Gastroesophageal sphincter (tissue), 4 donors: ENCODE measurements at places on chromosomes 5 and 9. TPM values are rescaled to one million over a fixed set of nuclear protein-coding genes. Genes with fewer than 3 reads are reported as not detected.
A peak's percentile ranks its signal among the peaks of the same experiment; 100 is the strongest.

DNA sequence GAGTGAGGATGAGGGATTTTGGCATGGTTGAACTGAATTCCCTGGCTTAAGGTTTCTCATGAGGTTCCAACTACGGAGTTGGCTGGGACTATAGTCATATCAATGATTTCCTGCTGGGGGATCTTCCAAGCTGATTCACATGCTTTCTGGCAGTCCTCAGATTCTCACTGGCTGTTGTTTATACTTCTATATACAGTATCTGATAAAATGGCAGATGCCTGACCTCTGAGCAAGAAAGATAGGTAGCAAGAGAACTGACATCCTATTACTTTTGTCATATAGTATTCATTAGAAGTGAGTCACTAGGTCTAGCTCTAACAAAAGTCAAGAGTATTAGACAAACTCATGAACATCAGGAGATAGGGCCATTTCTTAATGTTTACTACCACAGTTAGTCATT is 440.9 kb upstream of the EDIL3 start:
- no peak for ATAC-seq

DNA sequence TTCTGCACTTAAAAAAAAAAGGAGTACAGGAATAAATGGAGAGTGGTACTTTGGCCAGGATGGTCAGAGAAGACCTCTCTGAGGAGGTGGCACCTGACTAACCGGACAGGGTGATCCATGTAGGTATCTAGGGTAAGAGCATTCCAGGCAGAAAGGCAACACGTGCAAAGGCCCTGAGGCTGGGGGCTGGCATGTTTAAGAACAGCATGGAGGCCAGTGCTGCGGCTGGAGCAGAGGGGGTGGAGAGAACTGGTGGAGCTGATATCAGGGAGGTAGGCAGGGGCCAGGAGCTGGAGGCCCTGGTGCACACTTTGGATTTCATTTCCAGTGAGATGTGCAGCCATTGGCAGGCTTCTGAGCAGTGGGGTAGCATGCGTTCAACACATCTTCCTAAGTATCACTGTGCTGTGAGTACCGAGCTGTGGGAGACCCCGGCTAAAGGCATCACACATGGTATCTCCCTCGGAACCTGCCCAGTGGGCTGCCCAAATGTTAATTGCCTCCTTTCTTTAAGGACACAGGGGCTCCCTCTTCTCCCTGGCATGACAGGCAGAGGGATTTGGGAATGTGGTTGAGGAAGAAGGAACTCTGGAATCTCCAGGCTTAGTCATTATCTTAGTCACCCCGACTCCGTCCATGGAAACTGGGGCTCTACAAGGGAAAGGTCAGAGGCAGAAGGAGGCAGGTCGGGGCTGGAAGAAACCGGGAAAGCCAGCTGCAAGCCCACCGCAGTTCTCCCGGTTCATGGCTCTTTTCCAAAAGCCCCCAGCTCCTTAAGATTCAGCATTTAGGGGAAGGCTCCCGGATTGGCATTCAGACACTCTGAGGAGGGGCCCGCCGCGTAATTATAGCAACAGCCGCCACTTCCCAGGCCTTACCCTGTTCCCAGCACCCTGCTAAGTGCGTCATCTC is 18.6 kb downstream of the SLC6A7 start:
- peak; percentile 32 for ATAC-seq

GRCh38 chr9:131043087-131043486 is 34.1 kb downstream of the LAMC3 start:
- no peak for ATAC-seq

DNA sequence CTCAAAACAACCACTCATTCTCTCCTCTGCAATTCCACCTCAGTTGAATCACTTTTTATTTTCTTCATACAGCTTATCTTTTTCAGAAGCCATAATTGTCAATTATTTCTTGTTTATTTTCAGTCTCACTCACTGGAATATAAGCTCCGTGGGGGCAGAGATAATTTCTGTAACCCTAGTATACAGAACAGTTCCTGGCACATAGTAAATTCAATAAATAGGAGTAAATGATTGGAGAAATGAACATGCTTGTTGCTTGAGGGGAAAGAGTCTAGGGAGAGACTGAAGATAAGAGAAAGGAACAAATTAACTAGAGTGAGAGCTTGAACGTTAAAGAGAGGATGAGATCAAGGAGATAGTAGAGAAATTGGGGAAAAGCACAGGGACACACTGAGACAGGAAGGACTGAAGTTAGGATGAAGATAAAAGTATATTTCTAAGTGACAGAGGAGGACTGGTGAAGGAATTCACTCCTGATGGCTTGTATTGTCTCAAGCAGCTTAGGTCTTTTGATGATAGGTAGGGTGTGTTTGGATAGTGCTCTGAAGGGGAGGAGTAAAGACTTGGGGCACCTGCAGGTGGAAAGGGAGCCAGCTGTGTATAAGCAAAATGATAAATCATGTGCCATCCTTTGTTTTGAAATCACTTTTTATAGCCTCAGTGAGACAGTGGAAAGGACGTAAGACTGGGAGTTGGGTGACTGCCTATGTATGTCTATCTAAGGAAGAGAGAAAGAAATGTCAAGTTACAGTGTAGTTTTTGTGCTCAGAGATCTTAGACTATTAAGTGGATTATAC is 2.2 kb downstream of the NAA35 start:
- ATAC-seq, result no peak

Gene FCN2
- total RNA-seq, result not detected

DNA sequence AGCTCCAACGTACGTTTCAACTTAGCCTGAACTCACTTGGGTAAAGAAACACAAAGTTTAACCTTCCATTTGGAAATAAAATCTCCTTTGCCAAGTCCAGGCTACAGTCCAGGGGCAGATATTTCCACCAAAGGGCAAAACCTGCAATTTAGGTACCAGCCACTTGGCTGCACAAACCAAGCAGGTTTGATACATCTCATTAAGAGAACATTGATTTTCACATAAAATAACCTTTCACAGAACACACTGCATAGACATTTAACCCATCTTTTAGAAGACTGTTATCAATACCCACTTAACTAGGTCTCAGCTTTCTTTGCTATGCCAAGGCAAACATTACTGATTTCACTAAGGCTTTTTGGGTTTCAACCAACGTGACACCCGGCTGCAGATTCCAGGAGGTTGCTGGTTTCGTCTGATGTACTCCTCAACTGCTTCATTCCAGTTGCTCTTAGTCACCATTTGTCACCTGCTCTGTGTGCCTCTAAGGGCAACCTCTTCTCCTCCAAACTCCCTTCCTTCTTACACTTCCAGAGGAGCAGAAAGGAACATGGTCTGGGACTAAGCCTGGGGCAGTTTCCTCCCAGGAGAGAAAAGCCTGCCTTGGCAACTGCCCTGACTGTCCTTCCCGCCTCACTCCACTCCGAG is 67.1 kb downstream of the EPB41L4B start:
- peak; percentile 23 for ATAC-seq

Gene DEPDC1B
- not detected for total RNA-seq

- no peak for ATAC-seq
Observed at GRCh38 chr5:134649163-134649835, 714 bp downstream of the SEC24A start.

GRCh38 chr5:31479706-31480105 is 52.2 kb downstream of the DROSHA start:
- no peak for ATAC-seq

GRCh38 chr5:82307451-82307850 is 29.3 kb upstream of the RPS23 start:
- ATAC-seq, result peak; percentile 34

Gene PAM
- 247 TPM for total RNA-seq

Gene C9
- total RNA-seq, result not detected

DNA sequence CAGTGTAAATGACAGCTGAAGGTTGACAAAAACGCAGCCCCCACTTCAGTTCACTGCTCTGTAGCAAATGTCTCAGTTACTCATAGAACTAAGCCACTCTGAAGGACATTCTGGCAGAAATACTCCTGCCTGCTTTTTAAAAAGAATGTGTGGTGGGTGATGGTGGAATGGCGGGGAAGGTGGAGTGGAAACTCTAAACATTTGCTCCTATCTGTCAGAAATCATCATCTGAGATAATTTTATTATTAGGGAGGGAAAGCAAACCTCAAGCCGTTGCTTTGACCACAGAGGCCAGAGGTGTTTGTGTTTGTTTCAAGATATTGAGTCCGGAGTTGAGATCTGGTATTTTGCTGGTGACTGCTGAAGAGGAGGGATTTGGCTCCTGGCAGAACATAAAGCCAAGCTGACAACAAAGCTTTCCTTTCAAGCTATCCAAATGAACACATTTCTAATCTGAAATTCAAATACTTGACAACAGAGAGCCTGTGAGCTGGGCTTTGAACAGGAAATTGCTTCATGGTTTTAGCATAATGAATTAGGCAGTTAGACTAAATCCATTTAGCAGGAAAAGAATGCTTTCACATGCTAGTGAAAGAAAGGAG is 362.7 kb downstream of the CSNK1G3 start:
- no peak for ATAC-seq

DNA sequence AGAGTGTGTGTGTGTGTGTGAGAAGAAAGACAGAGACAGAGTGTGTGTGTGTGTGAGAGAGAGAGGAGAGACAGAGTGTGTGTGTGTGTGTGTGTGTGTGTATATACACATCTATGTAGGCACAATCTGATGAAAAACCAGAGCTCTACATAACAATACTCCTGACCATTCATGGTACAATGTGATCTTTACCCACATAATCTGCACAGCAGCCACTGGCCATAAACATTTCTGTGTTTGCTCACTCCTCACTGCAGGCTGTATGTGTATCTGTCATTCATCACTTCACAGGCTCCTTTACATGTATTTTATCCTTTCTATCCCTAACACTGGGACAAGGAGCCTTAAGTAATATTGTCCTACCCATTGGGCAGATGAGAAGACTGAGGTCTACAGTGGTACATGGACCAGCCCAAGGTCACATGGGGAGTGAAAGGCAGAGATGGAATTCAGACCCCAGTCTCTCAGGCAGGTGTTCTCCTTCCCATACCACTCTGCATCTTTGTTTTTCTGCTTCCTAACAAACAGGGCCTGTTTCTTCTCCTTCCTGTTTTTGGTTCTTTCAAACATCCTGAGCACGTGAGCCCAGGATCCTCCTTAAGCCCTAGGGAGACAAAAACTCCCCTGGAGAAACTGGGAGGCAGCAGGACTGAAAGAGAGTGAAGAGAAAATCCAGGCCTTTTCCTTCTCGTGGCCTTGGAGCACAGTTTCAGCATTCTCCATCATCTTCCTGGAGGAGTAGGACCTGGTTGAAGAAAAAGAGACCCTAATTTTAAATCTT is 201.7 kb upstream of the MSX2 start:
- ATAC-seq, result no peak

Gene CREB3
- total RNA-seq, result 77.1 TPM

- no peak for ATAC-seq
Observed at GRCh38 chr9:19465586-19466279, 56.9 kb downstream of the ACER2 start.

Gene PCDHGB2
- total RNA-seq, result 2.7 TPM

Gene ANKRD18A
- 0.16 TPM for total RNA-seq
